ENCODE measurements at places on chromosomes 4 and X.
A peak's percentile ranks its signal among the peaks of the same experiment; 100 is the strongest.

DNA sequence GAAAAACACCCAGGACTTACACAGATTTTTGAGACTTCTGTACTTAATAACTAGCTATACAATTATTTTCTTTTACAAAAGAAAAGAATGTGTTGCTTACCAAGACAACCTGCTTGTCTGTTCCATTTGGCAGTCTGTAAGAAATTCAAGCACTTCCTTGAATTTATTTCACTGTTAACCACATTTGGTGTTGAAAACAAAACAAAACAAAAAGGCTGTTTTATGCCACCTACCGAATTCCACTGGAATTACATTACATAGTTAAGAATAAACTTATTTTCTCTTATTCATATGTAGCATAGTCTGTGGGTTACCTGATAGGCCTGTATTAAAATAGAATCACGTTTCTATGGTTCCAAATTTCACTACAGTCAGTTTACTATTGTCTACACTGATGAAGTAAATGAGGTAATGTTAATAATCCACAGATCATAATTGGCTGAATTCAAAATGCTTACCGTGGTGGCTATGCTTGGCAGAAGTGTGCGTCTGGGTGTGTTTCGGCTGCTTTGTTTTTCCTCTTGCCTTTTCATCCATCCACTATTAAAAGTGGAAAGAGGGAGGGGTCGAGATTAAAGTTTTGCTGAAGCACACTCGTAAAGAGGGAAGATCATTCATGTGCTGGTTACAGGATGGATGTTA, at the start of gene TLR1:
TSS of gene TLR1 (minus strand) at position 138 of the 642 bp plus-strand sequence. CDS start 5,960 bp downstream, outside the sequence.
- peak; percentile 71 for DNase-seq

GRCh38 chr4:130850019-130850524, 1754.1 kb downstream of the C4orf33 start:
- no peak for DNase-seq

DNA sequence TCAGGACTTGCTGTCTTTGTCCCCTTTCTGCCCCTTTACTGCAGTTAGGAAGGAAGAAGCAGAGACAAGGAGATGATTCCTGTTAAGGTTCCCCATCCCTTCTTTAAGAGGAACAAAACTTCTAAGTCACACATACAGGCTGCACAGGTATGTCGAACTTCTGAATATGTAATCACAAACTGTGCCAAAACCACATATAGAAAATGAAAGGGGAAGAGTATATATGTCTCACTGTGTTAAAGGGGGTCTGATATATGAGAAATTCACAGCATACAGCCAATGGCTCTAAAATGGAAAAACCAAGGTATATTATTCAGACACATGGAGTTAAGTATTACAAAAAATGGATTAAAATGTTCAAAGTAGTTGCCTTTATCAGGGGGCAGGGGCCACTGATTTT, 11.7 kb downstream of the CFAP97 start:
- no peak for DNase-seq

- DNase-seq: no peak
Measured at GRCh38 chr4:150216726-150217125, 138.5 kb downstream of the DCLK2 start.

GRCh38 chrX:151323054-151323453, 74.0 kb upstream of the VMA21 start:
- no peak for DNase-seq

- no peak for DNase-seq
Measured at GRCh38 chr4:23871426-23871825, 18.4 kb downstream of the PPARGC1A start.

- no peak for DNase-seq
Measured at GRCh38 chr4:141102367-141102766, 30.9 kb downstream of the RNF150 start.

- DNase-seq: no peak
Measured at GRCh38 chr4:128450326-128451120, 162.9 kb upstream of the PGRMC2 start.

GRCh38 chr4:139889901-139890300, 224.3 kb downstream of the MGST2 start:
- DNase-seq: no peak

DNA sequence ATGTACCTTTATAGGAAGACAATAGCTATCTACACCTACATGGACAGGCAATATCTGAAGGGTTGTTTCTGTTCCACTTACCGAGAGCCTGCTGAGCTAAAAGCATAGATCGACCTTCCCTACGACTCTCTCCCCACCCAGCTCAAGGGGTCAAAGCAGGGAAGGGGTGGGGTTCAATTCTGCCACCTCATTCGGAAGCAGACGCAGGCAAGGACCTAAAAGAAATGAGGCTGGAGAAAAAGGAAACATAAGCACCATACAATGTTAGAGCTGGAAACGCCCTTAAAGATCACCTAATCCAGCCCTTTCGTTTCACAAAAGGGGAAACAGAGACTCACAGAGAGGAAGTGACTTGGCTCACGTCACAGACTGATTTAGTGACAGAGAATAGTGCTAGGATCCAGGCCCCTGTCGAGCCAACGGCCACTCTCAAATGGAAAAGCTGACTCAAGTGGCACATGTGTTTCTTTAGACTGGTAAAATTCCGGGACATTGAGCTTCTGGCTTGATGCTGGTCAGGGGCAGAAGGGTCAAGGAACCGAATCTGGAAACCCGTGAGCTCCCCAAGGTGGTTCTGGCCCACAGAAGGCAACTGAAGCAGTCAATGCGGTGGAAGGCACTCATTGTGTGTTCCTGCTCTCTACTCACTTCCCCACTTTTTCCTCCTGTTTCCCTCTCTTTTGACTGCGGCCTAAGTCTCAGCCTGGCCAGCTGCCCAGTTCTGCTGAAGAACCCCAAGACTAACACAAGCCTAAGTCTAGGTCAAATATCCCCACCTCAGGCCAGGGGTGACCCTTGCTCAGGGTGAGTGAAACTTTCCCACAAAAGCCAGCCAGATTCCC, 7.5 kb downstream of the SEPTIN6 start:
- DNase-seq: peak; percentile 70

- DNase-seq: no peak
Measured at GRCh38 chr4:78962597-78963115, 23.4 kb upstream of the PAQR3 start.

GRCh38 chr4:15893962-15894361, 44.6 kb downstream of the FGFBP1 start:
- no peak for DNase-seq

GRCh38 chrX:69228732-69229131, 63.5 kb upstream of the PJA1 start:
- no peak for DNase-seq

DNA sequence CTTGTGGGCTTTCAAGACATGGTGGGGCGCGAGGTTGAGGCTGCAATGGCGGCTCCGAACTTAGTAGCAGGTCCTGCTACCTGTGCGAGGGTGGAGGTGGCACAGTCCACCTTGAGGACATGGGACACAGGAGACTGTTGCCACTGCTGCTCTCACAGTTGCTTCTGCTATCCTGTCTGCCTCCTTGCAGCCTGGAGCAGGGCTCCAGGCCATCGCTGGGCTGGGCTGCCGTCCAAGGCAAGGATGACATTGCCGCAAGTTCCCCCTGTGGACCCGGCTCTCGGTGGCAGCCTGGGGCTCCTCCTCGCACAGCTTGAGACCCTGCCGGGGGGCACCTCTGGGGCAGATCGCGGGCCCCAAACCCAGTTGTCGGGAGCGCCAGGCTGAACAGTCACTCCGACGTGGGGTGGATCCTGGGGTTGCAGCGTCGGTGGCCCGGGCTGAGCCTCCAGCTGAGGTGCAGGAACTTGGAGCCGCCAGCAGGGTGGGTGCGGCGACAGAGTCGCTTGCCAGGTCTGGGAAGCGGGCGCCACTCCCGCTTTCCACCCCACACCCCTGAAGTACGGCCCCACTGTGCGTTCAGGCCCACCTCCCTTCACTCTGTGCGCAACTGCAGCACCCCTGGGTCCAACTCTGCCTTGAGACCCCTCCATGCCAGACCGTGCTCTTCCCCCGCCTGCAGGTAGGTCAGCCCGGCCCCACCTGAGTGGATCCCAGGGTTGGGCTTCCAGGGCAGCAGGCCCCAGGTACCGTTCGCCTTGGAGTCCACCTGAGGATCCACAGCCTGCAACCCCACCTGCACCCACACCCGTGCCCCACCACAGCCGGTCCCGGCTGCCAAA, 192.7 kb upstream of the NUDT6 start:
- DNase-seq: no peak

- DNase-seq: no peak
Measured at GRCh38 chr4:111228396-111228795, 605.5 kb upstream of the PITX2 start.

GRCh38 chr4:100949350-100949935, 397.9 kb downstream of the PPP3CA start:
- no peak for DNase-seq

- DNase-seq: no peak
Measured at GRCh38 chr4:177091515-177091914, 218.2 kb upstream of the NEIL3 start.

DNA sequence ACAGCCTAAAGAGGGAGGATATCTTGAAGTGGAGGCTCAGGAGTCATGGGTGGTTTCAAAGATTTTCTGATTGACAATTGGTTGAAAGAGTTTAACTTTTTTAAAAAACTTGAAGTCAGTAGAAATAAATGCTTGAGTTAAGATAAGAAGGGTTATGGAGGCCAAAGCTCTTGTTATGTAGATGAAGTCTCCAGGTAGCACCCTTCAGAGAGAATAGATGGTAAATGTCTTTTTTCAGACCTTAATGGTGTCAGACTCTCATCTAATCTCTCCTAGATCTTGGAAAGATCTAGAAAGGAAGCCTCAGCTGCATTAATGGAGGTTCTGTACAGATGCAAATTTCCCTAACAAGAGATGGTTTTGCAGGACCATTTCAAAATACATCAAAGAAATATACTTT, 6.8 kb upstream of the CHIC1 start:
- no peak for DNase-seq

DNA sequence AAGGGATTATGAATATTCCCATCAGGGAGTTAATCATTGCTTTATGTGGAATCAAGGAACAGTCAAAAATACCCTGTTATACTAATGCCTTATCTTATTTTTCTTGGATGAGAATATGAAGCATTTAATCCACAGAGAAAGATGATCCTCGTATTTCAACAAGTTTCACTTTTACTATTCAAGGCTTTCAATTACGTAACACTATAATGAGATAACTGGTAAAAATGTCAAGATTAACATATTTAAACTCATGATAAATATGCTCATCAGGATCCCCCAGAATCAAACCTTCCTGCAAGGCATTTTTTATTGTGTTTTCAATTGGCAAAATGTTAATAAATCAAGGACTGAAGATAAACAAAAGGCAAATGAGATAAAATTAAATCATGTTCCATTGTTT, 5.1 kb downstream of the ZXDA start:
- no peak for DNase-seq

DNA sequence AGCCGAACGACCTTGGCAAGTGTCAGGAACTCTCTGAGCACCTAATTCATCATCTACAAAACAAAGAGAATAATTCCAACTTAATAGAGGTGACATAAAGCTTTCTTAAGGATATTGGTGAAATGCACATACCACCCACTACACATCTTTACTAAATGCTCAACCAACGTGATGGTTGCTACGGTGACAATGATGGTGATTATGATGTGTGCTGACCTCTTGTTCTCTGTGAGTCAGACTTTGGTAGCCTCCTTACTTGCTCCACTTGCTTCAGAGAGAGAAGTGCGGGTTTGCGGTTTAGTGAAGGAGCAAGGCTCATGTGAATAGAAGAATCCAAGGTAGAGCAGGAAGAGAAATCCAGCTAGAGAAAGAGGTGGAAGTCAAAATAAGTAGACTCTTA, 52.8 kb upstream of the CLNK start:
- no peak for DNase-seq

- DNase-seq: no peak
Measured at GRCh38 chr4:55132775-55133174, 7.4 kb upstream of the KDR start.

DNA sequence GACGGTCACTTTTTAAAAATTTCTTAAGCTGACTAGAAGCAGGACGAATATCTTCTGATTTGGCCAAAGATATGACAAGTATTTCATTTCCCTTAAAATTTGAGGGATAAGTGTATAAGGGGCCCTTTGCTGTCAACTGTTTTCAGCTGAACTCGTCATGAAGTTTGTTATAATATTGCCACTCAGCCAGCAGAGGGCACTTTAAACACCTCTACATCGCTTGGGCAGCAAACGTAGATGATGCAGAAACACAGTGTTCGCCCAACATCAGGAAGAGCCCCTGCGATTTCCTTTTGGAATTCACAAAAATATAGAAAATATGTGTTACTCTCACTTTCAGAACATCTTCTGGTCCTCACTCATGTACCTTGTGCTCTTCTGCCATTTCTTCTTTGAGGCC, 435.7 kb upstream of the FMR1 start:
- DNase-seq: peak; percentile 6

- no peak for DNase-seq
Measured at GRCh38 chr4:38210396-38211114, 250.4 kb downstream of the PTTG2 start.

GRCh38 chrX:129791961-129792570, 12.3 kb downstream of the SASH3 start:
- DNase-seq: no peak

DNA sequence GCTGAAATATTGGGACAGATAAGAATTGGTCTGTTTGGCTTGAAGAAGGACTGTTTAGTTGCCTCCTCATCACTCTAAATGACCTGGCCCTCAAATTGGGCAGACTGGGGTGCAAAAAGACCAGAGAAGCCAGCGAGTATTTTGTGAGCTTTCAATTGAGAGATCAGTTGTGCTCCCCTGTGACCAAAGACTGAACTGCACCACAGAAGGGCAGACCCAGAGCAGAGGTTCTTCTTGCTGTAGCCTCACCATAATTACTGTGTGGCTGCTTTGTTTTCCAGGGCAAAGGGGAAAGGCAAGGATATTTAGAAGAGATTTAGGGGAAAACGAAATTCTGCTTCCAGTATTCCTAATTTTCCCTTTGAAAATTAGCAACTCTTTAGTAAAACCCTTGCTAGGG, 104.0 kb upstream of the MBNL3 start:
- no peak for DNase-seq

DNA sequence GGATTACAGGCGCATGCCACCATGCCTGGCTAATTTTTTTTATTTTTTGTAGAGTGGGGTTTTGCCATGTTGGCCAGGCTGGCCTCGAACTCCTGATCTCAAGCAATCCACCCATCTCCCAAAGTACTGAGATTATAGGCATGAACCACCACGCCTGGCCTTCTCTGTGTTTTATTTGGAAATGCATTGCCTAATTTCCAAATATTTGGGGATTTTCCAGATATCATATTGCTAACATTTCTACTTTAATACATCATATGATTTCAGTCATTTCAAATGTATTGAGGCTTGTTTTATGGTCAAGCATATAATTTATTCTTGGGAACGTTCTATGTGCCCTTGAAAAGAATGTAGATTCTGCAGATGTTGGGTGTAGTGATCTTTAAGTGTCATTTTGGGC, 38.8 kb downstream of the FGF2 start:
- DNase-seq: no peak

- DNase-seq: no peak
Measured at GRCh38 chr4:143127621-143128020, 57.1 kb upstream of the USP38 start.

Data from CD4-positive, alpha-beta memory T cell (primary cell).